ENCODE measurements at places on chromosomes 5 and 9.

- no peak for DNase-seq
Observed at GRCh38 chr9:82558855-82559630, 503.9 kb downstream of the RASEF start.

DNA sequence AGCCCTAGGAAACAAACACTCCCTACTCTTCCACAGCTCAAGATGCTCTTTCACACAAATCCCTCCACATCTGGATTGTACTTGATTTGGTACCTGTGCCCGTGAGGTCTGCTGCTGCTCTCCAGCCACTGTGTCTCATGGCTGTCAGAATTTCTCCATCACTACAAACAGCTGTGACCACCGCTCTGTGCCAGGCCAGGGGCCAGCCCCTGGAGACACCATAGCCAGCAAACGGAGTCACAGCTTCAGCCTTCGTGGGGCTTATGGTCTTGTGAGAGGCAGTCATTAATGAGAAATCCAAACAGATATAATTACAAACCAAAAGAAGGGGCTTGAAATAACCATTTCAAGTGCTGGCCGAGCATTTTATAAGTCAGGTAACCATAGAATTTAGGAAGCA lies 43.6 kb downstream of the ADAM19 start:
- no peak for DNase-seq

DNA sequence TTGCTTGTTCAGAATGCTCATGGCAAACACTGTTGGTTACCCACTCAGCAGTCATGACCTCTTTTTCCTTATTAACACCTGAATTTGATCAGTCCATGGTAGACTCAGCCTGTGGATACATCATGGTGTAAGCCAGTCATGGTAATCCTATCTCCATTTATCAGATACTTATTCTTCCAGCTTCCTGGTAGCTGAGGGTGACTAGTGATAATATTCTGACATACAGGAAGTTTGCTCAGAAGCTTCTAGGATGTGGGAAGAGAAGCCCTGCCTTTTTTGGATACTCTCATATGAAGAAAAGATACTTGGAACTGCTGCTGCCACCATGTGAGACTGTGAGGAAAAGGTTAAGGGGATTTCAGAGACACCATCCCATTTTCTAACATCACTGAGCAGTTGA lies 7.3 kb downstream of the GDA start:
- DNase-seq, result no peak

GRCh38 chr9:135769489-135770202 lies 67.7 kb downstream of the KCNT1 start:
- DNase-seq, result no peak

All from dermis microvascular lymphatic vessel endothelial cell (primary cell).